ENCODE measurements at places on chromosomes 11 and 22. TPM values are rescaled to one million over a fixed set of nuclear protein-coding genes. Genes with fewer than 3 reads are reported as not detected.

The KCNQ1OT1 gene
- polyA plus RNA-seq, result 0.01 TPM

GRCh38 chr11:101866619-101867491, 48.0 kb upstream of the CEP126 start:
- no peak for DNase-seq

DNA sequence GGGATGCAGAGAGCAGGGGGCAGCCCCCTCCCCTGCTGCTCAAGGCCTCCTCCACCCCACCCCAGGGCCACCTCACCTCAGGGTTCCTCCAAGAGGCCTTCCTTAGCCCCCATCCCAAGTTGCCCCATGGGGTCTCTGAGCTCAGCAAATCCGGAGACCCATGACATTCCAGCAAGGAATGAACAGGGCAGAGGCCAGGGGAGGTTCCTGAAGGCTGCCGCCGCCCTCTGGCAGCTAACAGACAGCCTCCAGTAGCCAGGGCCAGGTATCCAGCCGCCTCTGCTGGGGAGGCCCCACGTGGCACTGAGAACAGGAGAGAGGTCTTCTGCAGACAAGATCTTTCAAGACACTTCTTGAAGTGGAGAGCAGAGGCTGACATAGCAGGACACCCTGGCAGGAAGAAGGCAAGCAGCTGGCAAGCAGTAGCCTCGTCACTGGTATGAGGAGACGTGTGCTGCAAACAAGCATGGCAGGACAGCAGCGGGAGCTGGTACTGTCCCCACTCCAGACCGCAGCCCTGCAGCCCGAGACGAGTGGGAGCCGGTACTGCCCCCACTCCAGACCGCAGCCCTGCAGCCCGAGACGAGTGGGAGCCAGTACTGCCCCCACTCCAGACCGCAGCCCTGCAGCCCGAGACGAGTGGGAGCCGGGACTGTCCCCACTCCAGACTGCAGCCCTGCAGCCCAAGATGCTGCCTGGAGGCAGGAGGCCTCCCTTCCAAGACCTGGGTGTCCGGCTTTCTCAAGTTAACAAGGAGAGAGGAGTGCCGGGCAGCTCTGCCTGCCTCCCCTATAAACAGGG, 190.6 kb downstream of the IGLL1 start:
- no peak for DNase-seq

- no peak for DNase-seq
Observed at GRCh38 chr22:30561402-30562189, 12.9 kb downstream of the GAL3ST1 start.

DNA sequence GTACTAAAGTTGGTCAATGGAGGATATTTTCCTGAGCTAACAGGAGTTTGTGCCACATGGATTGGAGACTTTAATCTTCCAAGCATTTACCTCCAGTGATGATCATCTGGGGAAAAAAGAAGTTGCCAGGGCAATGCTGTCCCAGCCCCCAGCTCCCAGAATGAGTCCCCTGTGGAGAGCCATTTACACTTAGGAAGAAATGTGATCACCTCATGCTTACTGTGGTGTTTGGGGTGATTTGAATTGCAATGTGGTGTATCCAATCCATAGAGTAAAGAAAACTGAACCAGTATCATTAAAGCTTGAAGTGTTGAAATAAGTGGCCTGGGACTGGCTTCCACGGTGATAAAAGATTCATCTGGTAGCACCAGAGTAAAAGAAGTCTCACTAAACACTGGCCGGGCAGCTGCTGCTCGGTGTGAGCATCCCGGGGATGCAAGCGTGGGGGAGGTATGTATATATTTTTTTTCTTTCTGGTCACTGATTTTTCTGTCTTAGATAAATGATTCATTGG, 117.2 kb upstream of the NTM start:
- DNase-seq, result no peak

The MOGAT2 gene
- not detected for polyA plus RNA-seq

DNA sequence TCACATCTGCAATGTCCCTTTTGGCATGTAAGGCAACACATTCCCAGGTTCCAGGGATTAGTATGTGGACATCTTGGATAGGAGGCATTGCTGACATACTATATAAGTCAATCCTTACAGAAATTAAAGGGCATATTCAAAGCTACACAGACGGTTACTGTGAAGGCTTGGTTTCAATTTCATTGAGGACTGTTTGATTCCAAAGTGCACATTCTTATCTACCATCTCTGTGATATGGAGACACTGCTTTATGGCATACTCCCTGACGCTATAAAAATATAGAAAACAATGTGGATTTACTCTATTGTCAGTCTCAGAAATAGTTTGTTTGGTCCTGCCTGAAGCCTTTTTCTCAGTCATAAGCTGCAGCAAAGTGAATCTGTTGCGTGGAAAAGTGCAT, 1486.7 kb downstream of the FAM181B start:
- DNase-seq, result no peak

The MISFA gene
- not detected for polyA plus RNA-seq

The GGT1 gene
- polyA plus RNA-seq, result 16.0 TPM

Measured in CD14-positive monocyte (primary cell).